CD4-positive, alpha-beta T cell treated with Interleukin-4 for 1 hour (primary cell): ENCODE measurements at places on chromosomes 12 and 14.

DNA sequence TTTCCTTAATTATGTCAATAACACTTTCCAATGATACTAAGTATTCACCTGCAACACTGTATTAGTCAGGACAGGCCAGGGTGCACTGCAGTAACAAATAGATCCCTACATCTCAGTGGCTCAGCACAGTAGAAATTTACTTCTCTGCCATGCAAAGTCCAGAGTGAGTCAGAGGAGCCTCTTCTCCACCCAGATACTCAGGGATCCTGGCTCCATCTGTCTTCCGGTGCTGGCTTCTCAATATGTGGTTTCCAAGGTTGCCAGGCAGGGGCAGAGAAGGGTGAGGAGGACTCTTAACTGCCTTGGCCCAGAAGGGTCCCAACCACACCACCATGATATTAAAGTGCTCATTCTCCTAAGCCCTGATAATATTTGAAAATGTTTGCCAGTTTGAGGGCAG, 47.8 kb downstream of the ADGRD1 start:
- DNase-seq: no peak

DNA sequence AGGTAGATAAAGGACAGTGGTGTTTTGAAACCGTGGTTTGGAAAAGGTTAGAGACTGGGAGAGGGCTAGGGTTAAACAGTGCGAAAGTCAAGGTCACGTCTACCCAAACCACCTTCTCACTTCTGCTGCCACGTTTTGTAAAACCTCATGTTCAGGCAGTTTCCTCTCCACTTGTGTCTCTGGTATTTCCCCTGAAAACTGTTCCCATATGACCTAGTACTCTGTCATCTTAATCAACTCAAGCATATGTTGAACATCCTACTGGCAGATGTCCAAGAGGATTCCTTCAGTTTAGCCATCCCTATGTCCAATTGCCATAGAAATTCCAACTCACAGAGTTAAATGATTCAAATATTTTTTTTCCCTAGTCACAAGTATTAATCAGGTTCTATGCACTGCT, 17.4 kb downstream of the CLEC4C start:
- no peak for DNase-seq

GRCh38 chr12:26034371-26035142, 76.1 kb downstream of the RASSF8 start:
- DNase-seq: no peak

DNA sequence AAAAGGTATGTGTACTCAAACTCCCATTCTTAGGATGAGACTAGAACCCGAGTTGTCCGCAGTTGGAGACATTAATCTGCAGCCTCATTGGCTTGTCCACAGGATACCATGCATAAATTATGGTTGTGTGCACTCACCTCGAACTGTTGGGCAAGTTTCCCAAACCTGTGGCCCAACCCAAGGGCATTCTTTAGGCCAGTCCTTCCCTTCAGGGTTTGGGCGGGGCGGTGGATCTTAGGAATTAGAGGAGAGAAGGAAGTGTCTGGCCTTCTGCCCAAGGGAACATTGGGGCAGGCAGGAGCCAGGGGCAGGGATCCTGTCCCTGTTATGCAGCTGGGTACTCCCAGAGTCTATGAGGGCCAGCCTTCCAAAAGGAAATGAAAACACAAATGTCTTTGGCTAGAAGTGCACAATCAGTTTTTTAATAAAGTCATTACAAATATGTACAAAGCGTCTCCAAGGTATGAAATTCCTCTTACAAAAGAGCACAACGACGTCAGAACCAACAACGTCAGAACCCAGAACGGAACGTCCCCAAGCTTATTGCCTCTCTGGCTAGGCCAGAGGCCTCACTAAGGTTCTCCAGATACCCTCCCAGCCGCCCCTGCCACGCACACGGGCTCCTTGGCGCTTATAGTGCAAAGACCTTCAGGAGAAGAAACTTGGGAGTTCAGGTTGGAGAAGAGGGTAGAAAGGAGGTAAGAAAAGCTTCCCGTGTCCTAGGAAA, 25.3 kb downstream of the HRK start:
- DNase-seq: no peak

DNA sequence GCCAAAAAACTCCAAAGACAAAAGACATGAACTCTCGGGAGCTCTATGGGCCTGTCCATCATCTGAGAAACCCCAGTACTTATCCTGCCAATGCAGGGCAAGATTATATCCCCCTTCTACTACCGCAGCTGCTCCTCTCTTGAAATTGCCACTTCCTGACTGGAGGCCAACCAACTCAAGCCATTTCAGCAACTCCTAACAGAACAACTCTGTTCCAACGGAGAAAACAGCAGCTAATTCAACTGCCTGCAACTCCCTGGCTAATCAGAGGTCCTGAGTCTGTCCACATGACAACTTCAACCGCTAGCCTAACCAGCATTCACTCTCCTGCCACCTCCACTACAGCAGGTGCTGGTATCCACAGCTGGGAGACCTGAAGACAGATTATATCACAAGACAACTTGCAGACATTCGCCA, 24.1 kb downstream of the CEP83 start:
- no peak for DNase-seq

DNA sequence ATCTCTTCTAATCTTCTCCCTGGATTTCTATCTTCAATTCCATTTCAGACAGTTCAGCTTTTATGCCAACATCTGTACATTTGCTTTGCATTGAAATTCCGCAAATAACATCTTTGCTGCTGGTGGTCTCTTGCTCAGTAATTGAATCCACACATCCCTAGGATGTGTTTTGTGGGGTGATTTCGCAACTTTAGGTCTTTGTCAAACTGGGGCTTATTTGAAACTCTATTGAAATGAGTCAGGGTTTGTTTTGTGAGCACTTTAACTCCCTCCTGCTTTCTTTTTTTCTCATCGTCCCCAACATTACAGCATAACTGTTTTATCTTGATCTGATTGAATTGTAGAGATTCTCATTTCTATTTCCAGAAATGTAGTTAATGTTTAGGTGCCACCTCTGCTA, 404.3 kb downstream of the NPAS3 start:
- DNase-seq: no peak

DNA sequence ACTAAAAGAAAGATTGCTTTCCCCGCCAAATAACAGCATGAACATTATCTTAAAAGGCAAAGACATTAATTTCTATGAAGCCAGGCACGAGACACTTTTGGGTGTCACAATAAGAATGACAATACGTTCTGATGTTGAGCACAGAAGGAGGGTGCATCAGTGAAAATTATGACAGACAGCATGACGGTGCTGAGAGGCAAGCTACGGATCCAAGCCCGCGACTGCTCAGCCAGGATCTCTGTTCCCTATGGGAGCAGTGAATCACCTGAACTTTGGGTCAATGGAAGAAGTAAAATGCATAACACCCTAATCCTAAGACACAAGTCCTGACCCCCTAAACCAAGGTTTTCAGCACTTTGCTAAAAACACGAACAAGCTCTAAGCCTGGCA, 51.7 kb downstream of the SLC25A47 start:
- peak; percentile 22 for DNase-seq

DNA sequence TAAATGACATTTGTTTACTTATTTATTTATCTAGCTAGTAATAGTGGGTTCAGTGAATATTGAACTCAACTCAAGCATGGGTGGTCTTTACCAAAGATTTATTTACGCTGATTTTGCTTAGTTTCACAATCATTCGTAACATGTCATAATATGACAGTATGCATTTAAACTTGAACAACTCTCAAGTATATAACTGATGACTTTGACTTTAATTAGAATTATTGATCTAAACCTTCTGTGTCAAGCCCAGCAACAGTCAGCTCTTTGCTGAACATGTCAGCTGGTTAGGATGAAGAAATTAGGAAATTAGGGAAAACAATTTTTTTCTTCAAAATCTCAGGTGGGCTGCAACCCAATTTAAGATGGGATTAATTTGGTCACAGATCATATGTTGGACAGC, 210.5 kb upstream of the G2E3 start:
- DNase-seq: no peak

DNA sequence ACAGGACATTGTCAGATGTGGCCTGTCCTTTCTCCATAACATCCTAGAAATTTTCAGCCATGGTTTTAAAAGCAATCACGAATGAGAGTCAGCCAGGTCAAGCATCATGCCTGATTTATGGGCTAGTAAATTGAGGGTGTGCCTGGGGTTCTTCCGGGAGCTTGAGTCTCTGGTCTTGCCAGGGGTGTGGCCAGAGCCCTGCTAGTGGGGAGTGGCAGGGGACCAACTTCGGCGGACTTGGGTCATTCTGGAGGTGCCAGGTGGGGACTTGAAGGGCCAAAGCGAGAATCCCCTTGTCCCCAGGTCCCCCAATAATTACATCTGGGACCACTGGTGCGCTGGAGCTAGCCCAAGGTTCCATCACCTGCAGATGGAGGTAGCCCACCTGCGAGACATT, 5.7 kb downstream of the OTUB2 start:
- no peak for DNase-seq

DNA sequence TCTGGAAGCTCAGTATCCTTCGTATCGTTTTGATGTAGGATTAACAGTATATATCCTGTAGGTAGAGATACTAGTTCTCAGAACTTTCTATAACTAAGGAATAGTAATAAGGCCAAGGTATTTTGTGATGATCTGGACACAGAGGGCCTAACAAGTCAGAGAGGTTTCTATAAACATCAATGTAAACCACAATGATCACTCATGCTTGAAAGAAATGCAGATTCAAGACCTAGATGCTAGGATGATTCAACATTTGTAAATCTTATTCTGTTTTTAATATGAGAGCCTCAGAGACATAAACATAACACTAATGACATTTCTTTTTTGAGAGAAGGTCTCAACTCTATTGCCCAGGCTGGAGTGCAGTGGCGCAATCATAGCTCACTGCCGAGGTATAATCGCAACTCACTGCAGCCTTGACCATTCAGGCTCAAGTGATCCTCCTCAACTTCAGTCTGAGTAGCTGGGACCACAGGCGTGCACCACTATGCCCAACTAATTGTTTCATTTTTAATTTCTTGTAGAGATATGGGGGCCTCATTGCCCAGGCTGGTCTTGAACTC, 16.2 kb downstream of the SUPT16H start:
- no peak for DNase-seq

- DNase-seq: peak; percentile 52
Observed at GRCh38 chr12:53205747-53206419, 1.2 kb downstream of the ITGB7 start.
